ENCODE measurements at places on chromosomes 6 and 20.

GRCh38 chr6:141482796-141483597 is 649.7 kb upstream of the GJE1 start:
- no peak for DNase-seq

- no peak for DNase-seq
These were observed 14.4 kb downstream of the JARID2 start for GRCh38 chr6:15260099-15260821.

- peak; percentile 74 for DNase-seq
These were observed 44.7 kb downstream of the NFATC2 start for GRCh38 chr20:51497542-51498467.

- DNase-seq: no peak
These were observed 31.7 kb downstream of the C20orf173 start for GRCh38 chr20:35497780-35498189.

GRCh38 chr6:82360552-82360951 is 3.1 kb upstream of the TPBG start:
- DNase-seq: no peak

- DNase-seq: no peak
These were observed 59.8 kb upstream of the HSF2 start for GRCh38 chr6:122339661-122340060.

DNA sequence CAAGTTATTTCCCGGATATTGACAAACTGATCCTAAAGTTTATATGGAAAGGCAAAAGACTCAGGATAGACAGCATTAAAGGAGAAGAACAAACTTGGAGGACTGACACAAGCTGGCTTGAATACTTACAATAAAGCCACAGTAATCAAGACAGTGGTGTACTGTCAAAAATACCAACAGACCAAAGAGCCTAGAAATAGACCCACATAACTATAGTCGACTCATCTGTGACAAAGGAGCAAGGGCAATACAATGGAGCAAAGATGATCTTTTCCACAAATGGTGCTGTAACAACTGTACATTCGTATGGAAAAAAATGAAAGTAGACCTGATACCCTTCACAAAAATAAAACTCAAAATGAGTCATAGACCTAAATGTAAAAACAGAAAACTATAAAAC is 46.0 kb downstream of the ABHD12 start:
- DNase-seq: no peak

GRCh38 chr6:93471281-93471680 is 51.9 kb upstream of the EPHA7 start:
- no peak for DNase-seq

DNA sequence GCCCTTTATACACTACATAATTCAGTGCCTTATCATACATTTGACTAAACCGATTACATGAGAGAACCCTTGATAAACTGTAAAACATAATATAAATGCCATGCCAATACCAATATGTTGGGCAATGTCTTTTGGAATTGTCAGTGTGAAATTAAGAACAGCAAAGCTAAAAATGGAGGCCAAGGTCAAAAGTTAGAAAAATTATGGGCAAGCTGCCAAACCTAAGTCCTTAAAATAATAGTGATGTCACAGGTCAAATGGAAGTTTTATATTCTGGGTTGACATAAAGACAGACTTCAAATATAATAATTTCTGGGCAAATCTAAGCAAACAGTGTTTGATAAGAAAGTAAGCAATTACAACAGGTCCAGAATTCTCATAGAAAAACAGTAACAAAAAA is 696.7 kb downstream of the RNF144B start:
- no peak for DNase-seq

DNA sequence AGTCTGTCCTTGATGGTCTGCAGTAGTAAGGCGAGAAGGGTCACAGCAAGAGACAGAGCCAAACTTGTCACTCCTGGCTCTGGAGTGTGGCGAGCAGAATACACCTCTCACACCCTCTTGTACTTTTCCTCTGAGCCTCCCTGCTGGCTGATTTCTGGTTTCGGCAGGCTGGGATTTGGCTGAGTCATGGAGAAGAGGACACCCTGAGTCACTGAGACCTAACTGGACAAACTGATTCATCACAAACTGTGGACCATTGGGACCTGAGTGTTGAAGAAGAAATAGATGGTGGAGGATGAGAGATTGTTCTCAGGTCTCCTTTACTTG is 101.7 kb downstream of the F13A1 start:
- no peak for DNase-seq

DNA sequence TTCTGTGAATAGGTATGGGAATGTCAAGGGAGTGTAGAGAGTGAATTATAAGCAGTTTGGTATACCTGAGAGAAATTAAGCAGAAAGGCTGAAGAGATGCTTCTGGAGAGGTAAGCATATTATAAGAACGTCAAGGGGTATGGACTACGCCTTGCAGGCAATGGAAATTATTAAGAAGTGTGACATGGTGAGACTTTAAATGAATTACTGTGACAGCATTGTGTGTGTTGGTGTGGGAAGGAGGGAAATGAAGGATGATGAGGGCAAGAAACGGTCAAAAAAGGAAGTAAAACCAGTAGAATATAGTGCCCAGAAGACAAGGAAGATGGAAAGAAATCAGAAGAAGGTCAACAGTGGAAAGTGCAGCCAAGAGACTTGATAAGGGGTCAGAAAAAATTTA is 5.9 kb downstream of the KHDRBS2 start:
- DNase-seq: no peak

DNA sequence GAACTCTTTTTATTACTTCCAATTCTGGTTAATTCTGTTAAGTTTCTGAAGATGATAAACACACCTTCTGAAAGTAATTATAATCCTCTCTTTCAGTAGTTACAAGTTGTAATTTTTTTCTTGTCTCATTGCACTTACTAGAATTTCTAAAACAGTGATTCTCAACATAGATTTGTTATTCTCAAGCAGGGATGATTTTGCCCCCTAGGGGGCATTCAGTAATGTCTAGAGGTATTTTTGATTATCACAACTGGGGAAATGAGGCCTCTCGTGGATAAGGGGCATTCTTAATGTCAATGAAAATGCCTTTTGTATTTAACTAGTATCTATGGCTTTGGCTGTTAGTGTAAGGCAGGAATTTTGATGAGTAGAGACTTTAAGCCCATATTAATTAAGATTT is 39.4 kb upstream of the MAFB start:
- no peak for DNase-seq

DNA sequence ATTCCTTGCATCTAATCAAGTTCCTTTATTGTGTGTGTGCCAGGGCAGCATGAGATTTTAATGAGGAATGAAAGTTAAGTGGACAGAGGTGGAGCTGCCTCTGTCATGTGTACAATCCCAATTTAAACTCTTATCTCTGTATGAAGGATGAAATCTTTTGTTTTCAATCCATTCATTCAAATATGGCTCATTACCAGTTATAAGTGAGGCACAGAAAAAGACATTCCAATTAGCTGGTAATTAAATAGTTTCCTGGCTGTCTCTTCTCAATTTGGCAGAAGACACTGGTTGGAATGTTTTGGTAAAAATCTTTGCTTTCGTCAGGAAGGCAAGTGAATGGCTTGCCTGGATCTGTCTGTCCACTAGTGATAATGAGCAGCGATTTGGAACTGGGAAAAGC is 46.4 kb downstream of the CLVS2 start:
- DNase-seq: no peak

DNA sequence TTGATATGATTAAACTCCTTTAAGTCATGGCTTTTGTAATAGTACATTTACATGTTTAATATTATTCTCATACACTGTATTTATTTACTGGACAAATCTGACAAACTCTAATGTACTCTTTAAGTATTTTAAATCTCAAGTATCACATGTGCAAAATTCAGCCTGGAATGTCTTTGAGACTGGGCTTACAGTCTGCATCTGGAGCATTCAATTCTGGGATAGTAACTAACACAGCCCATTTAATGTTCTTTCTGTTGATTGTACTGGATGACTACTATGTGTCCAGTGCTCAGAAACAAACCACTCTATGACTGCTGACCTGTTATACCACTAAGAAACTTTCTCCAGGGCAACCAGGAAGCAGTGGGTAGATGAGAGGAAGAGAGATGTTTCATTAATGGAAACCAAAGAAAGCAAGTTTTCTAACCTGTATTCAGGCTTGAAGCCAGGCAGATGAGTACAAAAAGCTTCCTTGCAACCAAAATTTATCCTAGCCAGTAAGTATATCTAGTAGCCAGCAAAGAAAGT is 26.8 kb downstream of the FBXL4 start:
- DNase-seq: no peak

DNA sequence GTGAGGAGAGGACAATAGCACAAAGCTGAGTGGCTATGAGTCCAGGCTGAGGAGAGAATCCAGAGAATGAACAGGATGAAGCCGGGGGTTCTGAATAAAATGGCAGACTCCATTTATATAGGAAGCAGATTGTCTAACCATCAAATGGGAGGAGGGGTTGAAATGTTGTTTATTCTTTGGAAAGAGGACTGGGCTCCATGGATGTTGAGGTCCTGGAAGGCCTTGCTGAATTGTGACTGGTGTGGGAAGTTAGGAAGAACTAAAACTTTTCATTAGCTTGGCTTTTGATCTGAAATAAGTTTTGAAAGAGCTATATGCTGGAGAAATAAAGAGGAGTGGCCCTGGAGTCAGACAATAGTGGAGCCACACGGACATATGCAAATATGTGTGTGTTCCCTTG is 647.8 kb downstream of the RNF144B start:
- no peak for DNase-seq

GRCh38 chr6:149917679-149918078 is 5.2 kb downstream of the RAET1G start:
- DNase-seq: no peak

GRCh38 chr6:160132776-160133338 is 11.2 kb downstream of the SLC22A1 start:
- DNase-seq: no peak

DNA sequence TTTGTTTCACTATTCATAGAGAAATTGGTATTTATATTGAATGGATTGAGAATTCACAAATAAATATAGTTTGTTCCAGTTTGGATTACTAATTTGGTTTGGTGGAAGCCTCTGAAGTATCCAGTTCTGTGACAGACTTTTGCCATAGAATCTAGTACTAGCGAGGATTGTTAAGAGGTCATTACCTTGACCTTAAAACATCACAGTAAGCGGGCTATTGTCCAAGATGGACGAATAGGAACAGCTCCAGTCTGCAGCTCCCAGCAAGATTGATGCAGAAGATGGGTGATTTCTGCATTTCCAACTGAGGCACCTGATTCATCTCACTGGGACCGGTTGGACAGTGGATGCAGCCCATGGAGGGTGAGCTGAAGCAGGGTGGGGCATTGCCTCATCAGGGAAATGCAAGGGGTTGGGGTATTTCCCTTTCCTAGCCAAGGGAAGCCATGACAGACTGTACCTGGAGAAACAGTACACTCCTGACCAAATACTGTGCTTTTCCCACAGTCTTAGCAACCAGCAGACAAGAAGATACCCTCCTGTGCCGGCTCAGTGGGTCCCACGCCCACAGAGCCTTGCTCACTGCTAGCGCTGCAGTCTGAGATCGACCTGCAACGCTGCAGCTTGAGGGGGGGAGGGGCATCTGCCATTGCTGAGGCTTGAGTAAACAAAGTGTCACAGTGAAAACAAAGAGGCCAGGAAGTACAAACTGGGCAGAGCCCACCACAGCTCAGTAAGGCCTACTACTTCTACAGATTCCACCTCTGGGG is 66.4 kb upstream of the NEDD9 start:
- no peak for DNase-seq

GRCh38 chr6:148831064-148831463 is 84.2 kb downstream of the UST start:
- DNase-seq: no peak

- DNase-seq: no peak
These were observed 659.4 kb downstream of the RFPL4B start for GRCh38 chr6:113006494-113006893.

GRCh38 chr6:131116755-131117360 is 18.4 kb upstream of the AKAP7 start:
- no peak for DNase-seq

DNA sequence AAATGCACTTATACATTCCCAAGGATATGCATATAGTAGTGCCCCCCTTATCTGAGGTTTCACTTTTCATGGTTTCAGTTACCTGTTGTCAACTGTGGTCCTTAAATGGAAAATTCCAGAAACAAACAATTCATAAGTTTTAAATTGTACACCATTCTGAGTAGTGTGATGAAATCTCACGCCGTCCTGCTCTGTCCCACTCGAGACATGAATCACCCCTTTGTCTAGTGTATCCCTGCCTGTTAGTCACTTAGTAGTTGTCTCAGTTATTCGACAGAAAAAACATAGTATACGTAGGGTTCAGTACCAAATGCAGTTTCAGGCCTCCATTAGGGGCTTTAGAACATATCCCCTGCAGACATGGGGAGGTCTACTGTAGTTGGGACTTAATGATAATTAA is 57.0 kb downstream of the MAP1LC3A start:
- no peak for DNase-seq

- DNase-seq: no peak
These were observed 10.5 kb upstream of the FAM210B start for GRCh38 chr20:56348305-56348693.

DNA sequence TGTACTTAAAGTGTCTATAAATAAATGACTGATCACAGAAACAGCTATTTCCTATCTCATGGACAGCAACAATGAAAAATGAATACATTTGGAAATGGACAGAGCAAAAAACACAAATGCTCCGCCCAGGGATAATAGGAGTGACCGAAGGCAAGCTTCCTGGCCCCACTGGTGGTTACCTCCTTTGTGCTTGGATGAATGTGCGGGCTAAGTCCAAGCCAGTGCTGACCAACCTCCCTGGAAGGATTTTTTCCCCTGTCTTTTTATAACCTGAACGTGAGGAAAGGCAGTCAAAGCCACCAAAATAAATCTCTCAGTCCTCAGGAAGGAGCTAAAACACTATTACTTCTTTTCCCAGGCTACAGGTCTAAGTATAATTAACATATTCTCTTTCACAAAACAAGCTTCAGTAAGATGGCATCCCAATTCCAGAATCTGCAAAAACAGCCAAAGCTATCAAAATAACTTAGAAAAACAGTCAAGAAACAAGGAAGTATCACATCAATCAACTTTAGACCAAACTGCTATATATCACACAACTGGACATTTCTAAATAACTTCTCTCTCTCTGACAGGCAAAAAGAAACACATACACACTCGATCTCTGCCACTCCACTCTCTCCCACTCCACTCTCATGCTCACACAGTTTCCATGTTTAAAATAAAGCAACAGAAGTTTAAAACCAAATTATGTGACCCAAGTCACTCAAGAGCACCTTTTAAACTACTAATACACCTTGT is 10.0 kb downstream of the KIF16B start:
- no peak for DNase-seq

- no peak for DNase-seq
These were observed 3.6 kb downstream of the DTNBP1 start for GRCh38 chr6:15659181-15659580.

DNA sequence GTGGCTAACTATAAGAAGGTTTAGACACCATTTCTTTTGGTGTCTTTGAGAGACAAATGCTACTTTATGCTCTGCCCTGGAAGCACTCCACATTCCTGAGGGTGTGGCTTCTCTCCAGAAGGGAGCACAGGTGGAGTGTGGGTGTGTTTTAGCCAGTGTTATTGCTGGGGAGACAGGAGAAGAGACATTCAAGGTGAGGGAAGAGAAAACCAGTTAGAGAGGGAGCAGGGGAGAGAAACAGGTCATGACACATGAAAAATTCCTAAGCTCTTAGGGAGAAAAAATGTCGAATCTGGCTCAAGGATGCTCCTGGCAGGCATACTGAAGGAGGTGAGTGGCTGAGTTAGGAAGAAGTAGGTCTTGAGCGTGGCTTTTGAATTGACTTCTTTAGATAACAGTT is 292.8 kb downstream of the CLIC5 start:
- no peak for DNase-seq

GRCh38 chr6:19668710-19669109 is 168.5 kb upstream of the ID4 start:
- no peak for DNase-seq

GRCh38 chr6:132144456-132144855 is 193.3 kb upstream of the CCN2 start:
- DNase-seq: no peak

- DNase-seq: no peak
These were observed 34.4 kb upstream of the MRPS10 start for GRCh38 chr6:42251911-42252637.

Measured in suprapubic skin (tissue), 4 donors.